Activated CD4-positive, alpha-beta T cell treated with anti-CD3 and anti-CD28 coated beads, Interleukin-2, amount 10 ng/mL, durations not matched to agents 24 days and 14 days (primary cell): ENCODE measurements at places on chromosomes 1 and 21. TPM values are rescaled to one million over a fixed set of nuclear protein-coding genes. Genes with fewer than 3 reads are reported as not detected.

DNA sequence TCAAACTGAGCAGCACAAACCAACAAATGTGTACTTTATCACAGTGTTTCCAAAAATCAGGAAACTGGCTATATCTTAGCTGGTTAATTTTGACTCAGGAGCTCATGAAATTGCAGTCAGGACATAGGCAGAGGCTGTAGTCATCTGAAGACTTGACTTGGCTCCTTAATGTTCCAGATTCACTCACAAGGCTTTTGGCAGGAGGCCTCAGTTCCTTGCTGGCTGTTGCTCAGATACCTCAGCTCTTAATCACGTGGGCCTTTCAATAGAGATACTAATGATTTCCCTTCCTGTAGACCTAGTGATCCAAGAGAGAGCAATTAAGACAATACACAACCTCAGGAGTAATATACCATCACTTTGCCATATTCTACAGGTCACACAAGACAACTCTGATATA lies 537.7 kb downstream of the BRINP3 start:
- no peak overlapping the region for H3K27ac ChIP-seq
- no peaks in the 10 kb centered on the region for H3K4me1 ChIP-seq
- H3K36me3 ChIP-seq, result no peaks in the 10 kb centered on the region
- no peaks in the 10 kb centered on the region for H3K27me3 ChIP-seq

The TGFB2 gene
- total RNA-seq, result not detected in 2 replicates

GRCh38 chr1:18997508-18997907 lies 41.0 kb upstream of the IFFO2 start:
- peaks cover 7% of the 10 kb centered on the region for H3K4me1 ChIP-seq
- H3K36me3 ChIP-seq, result peaks cover 15% of the 10 kb centered on the region
- no peak for DNase-seq
- H3K27me3 ChIP-seq, result no peaks in the 10 kb centered on the region

GRCh38 chr1:31524186-31524901 lies 52.0 kb upstream of the TINAGL1 start:
- peaks cover 20% of the 10 kb centered on the region for H3K27me3 ChIP-seq
- H3K27ac ChIP-seq, result no peak overlapping the region
- H3K4me1 ChIP-seq, result no peaks in the 10 kb centered on the region
- no peak for DNase-seq

The BCAS2 gene
- total RNA-seq, result 63.5 and 64.0 TPM in 2 replicates

The FABP3 gene
- not detected in 2 replicates for total RNA-seq

- peaks cover 36% of the 10 kb centered on the region for H3K4me1 ChIP-seq
- peak; percentile 60 for DNase-seq
- H3K27me3 ChIP-seq, result no peaks in the 10 kb centered on the region
Observed at GRCh38 chr1:243253211-243253925, 1.7 kb downstream of the CEP170 start.

DNA sequence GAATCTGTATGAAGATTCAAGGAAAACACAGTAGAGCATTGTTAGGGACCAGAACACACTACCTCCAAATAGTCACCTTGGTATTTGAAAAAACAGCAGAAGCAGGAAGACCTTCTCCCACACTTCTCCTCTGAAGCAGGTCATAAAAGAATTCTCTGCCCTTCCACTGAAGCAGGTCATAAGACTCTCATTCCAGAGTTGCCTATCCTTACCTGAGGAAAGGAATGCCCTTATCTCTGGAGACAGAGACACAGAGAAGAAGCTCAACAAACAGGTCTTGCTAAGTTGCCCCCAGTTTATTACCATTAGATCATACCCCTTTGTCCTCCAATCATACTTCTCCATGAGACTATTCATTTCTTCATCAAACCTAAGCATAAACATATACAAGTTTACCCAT lies 225.8 kb upstream of the TNR start:
- H3K27ac ChIP-seq, result no peak overlapping the region
- H3K4me3 ChIP-seq, result no peak overlapping the region
- H3K27me3 ChIP-seq, result no peaks in the 10 kb centered on the region
- no peak for DNase-seq
- H3K4me1 ChIP-seq, result no peaks in the 10 kb centered on the region
- peaks cover 23% of the 10 kb centered on the region for H3K36me3 ChIP-seq

The ZMPSTE24 gene
- 50.4 and 50.8 TPM in 2 replicates for total RNA-seq

The MYBPH gene
- not detected in 2 replicates for total RNA-seq

GRCh38 chr1:218775501-218776021 lies 398.1 kb upstream of the LYPLAL1 start:
- H3K4me3 ChIP-seq, result no peak overlapping the region
- H3K27me3 ChIP-seq, result no peaks in the 10 kb centered on the region
- no peaks in the 10 kb centered on the region for H3K36me3 ChIP-seq
- no peak overlapping the region for H3K27ac ChIP-seq
- no peak for DNase-seq

GRCh38 chr1:91864017-91864700 lies 21.8 kb downstream of the TGFBR3 start:
- H3K4me3 ChIP-seq, result no peak overlapping the region
- peaks cover 10% of the 10 kb centered on the region for H3K27me3 ChIP-seq
- no peak for DNase-seq
- H3K4me1 ChIP-seq, result no peaks in the 10 kb centered on the region

GRCh38 chr1:207941665-207942064 lies 30.7 kb upstream of the CD34 start:
- H3K36me3 ChIP-seq, result no peaks in the 10 kb centered on the region
- H3K27me3 ChIP-seq, result peaks cover 47% of the 10 kb centered on the region
- peak; percentile 26 for DNase-seq
- H3K27ac ChIP-seq, result no peak overlapping the region
- H3K4me3 ChIP-seq, result no peak overlapping the region
- no peaks in the 10 kb centered on the region for H3K4me1 ChIP-seq

- DNase-seq, result no peak
- H3K36me3 ChIP-seq, result peaks cover 22% of the 10 kb centered on the region
- H3K4me1 ChIP-seq, result peaks cover 35% of the 10 kb centered on the region
- H3K27ac ChIP-seq, result peak overlapping the region; percentile 83
- H3K4me3 ChIP-seq, result peak overlapping the region; percentile 47
- H3K27me3 ChIP-seq, result peaks cover 4% of the 10 kb centered on the region
Observed at GRCh38 chr1:91752324-91752723, 133.6 kb downstream of the TGFBR3 start.
